ENCODE measurements at places on chromosomes 6 and 20. TPM values are rescaled to one million over a fixed set of nuclear protein-coding genes. Genes with fewer than 3 reads are reported as not detected.
A peak's percentile ranks its signal among the peaks of the same experiment; 100 is the strongest.

GRCh38 chr20:62022575-62023139 lies 43.0 kb downstream of the TAF4 start:
- H3K4me1 ChIP-seq = peaks cover 12% of the 10 kb centered on the region
- no peaks in the 10 kb centered on the region for H3K27me3 ChIP-seq
- H3K36me3 ChIP-seq = no peaks in the 10 kb centered on the region
- no peak overlapping the region for H3K4me3 ChIP-seq
- no peak for DNase-seq
- H3K27ac ChIP-seq = no peak overlapping the region

GRCh38 chr6:155432293-155432692 lies 23.3 kb downstream of the NOX3 start:
- no peak overlapping the region for H3K27ac ChIP-seq
- no peak for DNase-seq

Gene SALL4
- not detected for total RNA-seq

DNA sequence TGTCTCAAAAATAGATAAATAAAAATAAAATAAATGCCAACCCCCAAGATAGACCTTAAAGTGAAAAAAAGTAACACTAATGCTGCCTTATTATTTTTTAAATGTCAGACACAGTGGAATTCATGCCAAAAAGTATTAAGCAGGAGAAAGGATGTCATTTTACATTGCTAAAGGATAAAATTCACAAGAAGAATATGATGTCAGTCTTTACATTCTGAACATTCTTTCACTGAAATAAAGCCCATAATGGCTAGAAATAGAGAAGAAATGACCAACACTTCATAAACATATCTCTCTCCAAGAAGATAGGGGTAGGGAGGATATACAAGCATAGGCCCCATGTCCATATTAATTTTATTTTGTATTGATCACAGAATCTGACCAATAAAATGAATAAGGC lies 47.4 kb downstream of the SLC23A2 start:
- no peak overlapping the region for H3K4me3 ChIP-seq
- no peak for DNase-seq
- no peaks in the 10 kb centered on the region for H3K36me3 ChIP-seq

Gene ZNF337
- 16.1 TPM for total RNA-seq

GRCh38 chr6:42820512-42821340 lies 38.9 kb downstream of the BICRAL start:
- H3K4me1 ChIP-seq = peaks cover 25% of the 10 kb centered on the region
- peak overlapping the region; percentile 55 for H3K4me3 ChIP-seq
- H3K27ac ChIP-seq = peak overlapping the region; percentile 66
- DNase-seq = no peak
- H3K27me3 ChIP-seq = no peaks in the 10 kb centered on the region

DNA sequence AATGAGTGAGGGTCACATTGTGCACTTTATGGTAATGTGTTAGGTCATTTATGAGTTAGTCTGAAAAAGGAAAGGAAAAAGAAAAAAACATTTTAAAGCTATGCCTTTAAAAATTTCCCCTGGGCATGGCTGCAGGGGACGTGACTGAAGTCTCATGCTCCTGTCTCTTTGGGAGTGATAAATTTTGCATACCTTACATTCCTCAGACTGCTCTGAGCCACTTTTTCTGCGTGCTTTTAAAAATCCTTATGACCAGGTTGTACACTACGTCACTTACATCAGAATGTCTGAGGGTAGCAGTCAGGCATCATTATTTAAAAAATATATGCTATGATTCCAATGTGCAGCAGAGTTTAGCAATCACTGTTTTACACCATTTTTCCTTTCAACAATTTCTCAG lies 121.2 kb downstream of the RFPL4B start:
- DNase-seq = no peak
- no peak overlapping the region for H3K4me3 ChIP-seq
- no peaks in the 10 kb centered on the region for H3K27me3 ChIP-seq
- peaks cover 10% of the 10 kb centered on the region for H3K4me1 ChIP-seq
- H3K36me3 ChIP-seq = no peaks in the 10 kb centered on the region
